ENCODE measurements at places on chromosomes 12 and 14. TPM values are rescaled to one million over a fixed set of nuclear protein-coding genes. Genes with fewer than 3 reads are reported as not detected.

LUM gene
- 1.2 TPM for total RNA-seq

HOXC11 gene
- total RNA-seq = not detected

VWF gene
- total RNA-seq = 1,224 TPM

TRHDE gene
- not detected for total RNA-seq
